CD4-positive, alpha-beta T cell treated with Interleukin-2 at 100 ng/mL for 4 hours (primary cell): ENCODE measurements at places on chromosomes 2 and 18.
A peak's percentile ranks its signal among the peaks of the same experiment; 100 is the strongest.

- DNase-seq, result peak; percentile 52
These were observed 41.2 kb upstream of the DAPL1 start for GRCh38 chr2:158753641-158754611.

GRCh38 chr2:199660167-199660566 is 190.8 kb downstream of the FTCDNL1 start:
- no peak for DNase-seq

DNA sequence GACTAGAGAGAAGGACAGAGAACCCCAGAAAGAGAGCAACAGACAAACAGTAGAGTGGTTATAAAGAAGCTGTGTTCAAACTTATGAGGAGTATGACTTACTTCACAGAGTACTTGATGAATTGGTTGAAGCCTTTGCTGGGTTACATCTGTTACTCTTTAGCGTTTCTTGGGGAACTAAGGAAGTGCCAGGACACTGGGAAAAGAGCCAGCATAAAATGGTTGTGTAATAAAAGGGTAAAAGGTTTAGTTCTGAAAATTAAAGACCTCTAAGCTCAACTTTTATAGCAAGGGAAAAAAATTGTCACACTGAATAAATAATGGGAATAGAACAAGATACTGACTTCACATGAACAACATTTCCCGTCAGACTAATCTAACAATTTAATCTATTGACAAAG is 17.0 kb upstream of the STAT4 start:
- DNase-seq, result no peak

DNA sequence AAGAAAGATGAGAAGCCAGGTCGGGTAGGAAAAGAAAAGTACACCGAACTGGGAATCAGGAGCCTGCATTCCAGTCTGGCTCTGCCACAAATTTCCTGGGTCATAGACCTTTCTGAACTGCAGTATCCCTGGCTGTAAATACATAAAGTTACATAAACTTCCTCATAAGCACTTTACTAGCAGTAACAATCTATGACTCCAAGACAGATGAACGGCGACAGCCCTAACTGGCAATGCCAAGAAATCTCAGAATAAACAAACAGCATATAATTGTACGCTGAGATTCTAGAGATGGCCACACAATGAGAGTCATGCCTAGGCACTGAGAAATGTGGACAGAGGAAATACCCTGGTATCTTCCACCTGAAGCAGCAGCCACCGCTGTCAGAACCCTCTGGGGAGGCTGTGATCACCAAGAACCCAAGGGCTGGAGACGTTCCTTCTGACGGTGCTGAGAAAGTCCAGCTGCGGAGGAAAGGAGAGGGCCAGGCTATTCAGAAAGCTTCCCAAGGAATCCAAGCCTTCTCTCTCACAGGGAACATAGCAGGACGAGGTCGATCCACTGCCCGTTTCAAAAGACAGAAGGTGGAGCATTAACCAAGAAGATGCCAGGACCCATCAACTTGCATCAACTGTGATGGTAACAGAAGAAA is 89.3 kb upstream of the SLC66A3 start:
- no peak for DNase-seq

- DNase-seq, result no peak
These were observed at the start of gene PAX3 for GRCh38 chr2:222298311-222299150. Gene PAX3, minus strand, starts transcription at chr2:222298998. Its CDS starts 383 bp downstream, at chr2:222298615.

GRCh38 chr2:108835040-108835439 is 48.5 kb downstream of the CCDC138 start:
- DNase-seq, result no peak

GRCh38 chr2:179837408-179837807 is 24.0 kb downstream of the ZNF385B start:
- DNase-seq, result no peak

GRCh38 chr2:43224571-43225092 is 1.8 kb downstream of the ZFP36L2 start:
- DNase-seq, result peak; percentile 42

DNA sequence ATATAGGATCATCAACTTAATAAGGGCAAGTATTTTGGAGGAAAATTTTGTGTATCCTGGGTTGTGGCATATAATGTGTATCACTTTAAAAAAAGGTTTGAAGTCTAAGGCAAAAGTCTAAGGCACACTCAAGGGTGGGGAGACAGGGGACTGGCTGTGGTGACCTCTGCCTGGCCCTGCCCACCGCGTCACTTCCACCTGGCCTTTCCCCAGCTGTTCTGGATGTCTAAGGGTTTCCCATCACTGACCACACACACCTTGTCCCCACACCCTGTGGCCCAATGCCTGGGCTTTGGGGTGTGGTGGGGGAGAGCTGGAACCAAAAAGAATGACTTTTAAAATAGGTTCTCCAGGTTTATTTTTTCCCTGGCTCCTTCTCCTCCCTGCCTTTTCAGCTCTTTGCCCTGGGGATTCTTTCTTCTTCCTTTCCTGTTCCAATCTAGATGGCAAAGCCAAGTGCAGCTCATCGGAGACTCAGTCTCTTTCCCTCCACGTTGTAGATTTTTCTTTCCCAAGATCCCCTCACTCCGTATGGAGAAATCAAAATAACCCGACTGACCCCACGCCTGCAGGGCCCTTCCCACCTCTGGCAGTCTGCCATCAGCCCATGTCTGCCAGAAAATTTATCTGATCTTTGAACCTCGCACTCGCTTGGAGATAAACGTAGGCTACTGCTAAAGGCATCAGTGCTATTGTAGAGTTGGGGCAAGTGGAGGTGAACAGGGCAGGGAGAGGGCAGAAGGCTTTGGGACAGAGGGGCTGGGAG is 257.2 kb downstream of the DYSF start:
- no peak for DNase-seq

GRCh38 chr18:74625157-74625556 is 27.5 kb downstream of the ZNF407 start:
- DNase-seq, result no peak

DNA sequence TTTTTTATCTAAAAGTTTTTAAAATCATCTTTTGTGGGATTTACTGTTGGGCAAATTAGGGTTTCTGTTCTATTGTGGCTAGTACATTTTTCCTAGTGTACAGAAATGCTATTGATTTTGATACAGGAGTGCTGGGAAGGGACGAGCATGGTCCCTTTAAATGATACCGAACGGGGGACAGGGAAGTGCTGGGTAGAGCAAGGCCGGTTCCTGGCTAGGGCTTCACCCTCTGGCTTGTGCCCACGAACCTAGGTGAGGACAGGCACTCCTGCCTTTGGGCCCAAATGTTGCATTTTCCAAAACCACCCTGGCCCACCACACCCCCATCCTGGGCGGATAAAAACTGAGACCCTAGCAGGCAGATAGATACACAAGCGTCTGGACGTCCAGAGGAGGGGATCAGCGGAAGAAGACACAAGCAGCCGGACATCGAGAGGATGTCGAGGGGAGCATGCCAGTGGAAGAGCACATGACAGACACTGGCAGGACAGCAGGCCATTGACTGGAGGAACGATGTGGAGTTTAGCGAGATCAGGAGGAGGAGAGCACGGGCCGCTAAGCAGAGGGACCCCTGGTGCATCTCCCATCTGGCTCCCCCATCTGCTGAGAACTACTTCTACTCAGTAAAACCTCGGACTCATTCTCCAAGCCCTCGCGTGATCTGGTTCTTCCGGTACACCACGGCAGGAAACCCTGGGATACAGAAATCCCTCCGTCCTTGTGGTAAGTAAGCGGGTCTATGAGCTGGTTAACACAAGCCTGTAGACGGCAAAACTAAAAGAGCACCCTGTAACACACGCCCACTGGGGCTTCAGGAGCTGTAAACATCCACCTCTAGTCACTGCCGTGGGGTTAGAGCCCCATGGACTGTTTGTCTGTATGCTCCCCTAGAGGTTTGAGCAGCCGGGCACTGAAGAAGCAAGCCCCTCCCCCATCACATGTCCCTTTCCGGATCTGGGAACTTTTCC is 13.5 kb upstream of the CALCRL start:
- no peak for DNase-seq

- DNase-seq, result no peak
These were observed 48.9 kb downstream of the RAB31 start for GRCh38 chr18:9756933-9757470.

GRCh38 chr2:120470041-120470965 is 124.4 kb downstream of the INHBB start:
- no peak for DNase-seq

- DNase-seq, result no peak
These were observed 94.1 kb upstream of the CD302 start for GRCh38 chr2:159891917-159892730.

DNA sequence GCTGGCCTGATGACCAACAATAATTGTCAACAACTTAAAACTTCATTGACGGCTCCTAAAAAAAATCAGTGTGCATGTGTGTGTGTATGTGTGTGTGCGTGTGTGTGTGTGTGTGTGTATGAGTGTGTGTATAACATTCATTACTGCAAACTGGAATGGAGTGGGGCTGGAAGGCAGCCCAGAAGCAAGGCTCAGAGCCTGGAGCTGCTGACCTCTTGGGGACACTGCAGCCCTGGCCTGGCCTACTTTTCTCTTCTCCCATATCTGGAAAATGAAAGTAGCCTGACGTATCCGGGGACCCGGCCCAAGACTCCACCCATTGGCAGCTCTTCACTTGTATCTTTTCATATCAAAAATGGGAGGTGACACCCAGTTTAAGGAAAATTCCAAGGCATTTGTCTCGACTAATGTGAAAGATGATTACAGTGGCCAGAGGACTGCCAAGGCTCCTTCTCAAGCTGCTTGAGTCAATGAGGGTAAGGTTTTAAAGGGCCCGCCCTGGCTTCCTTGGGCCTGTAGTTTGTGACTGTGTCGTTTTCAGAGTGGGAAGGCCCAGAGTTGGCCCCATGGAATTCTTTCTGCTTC is 72.4 kb upstream of the IL1R1 start:
- no peak for DNase-seq

DNA sequence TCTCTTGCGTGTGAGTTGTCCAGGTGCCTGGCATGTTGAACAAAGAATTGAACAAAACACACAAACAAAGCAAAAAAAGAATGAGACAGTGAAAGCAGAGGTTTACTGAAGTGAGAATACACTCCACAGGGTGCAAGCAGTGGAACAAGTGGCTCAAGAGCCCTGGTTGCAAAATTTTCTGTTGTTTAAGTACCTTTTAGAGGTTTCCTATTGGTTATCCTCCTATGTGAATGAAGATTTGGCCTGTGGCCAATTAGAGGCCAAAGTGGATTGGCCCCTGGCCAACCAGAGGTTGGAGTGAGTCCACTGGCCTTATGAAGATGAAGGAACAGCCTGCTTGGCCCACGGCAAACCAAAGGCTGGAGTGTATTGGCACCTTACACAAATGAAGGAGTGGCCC is 1188.5 kb upstream of the NRXN1 start:
- no peak for DNase-seq

DNA sequence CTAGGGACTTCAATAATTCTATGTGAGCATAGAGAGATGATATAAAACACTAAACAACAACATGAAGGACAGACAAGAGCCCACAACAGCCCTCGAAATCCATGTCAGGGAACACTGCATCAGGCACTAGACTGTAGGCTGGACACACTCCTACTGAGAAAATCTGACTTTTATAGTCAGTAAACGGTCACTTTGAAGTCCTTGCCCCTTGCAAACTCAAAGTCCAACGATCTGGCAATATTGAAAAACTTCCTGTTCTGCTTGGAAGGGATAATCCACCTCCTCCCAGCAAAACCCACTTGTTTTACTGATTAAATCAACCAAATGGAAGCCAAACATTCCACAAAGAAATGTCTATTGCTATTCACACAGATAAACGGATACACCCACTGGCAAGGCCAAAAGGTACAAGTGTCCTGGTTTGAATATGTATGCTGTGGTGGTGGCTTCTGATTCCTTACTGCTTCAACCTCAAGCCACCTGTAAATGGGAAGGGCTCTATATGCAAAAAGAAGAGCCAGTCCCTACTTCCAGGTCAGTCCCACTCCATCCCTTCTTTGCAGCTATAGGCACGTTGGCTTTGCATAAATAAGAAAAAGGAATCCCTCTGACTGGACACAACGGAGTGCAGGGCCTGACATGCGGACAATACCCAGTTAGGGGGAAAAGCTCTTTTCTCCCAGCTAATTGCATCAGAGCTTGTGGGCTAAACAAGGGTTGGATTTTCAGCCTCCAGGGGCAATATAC is 56.6 kb downstream of the STK39 start:
- DNase-seq, result no peak

DNA sequence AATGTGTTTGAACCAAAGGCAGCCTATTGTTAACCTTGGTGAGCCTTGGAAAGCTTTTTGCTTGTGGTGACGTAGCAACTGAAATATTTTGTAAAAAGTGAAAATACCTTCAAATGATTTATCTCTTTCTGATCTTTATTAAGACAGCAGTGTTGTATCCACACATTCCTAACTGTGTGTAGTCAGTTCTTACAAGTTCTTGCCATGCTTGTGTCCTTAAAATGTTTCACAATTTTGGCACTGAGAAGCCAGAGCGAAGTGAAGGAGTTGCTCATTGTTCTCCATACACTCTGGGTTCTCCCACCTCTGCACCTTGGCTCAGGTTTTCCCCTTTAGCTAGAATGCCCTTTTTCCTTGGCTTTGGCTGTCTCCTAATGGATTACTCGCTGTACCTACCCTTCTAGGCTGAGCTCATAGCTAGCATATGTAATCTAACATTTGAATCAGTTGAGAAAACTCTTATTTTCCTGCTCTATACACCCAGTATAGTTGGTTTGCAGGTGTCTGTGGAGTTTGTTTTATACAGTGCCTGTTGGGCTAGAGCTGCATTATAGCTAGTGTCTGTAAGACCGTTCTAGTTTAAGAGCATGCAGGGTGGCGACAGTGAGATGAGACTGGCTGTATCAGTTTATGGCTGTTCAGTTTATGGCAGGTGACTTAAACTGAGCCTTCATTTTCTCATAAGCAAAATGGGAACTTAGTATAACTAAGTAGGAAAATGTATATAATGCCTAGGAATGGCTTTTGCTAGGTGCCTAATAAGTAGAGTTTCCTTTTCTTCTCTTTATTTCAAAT is 45.5 kb downstream of the FMNL2 start:
- no peak for DNase-seq
